Skeletal muscle cell (primary cell): ENCODE measurements at places on chromosomes 5 and 9.

DNA sequence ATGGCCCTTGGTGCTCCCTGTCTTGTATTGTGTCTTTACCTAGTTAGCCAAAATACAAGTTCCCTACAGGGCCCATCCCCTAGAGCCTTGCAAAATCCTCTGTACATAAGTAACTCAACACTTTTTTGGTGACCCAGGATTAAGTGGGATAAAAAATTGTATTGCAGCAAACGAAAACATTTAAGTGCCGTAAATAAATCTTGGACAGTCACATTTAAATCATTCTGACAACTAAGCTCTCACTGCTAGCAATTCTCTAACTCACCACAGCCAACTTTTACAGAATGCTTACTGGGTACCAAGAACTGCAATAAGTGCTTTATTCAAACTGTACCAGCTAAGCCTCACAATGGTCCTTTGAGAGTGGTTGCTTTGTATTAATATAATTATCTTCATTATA, 56.6 kb downstream of the GNAQ start:
- DNase-seq, result no peak

DNA sequence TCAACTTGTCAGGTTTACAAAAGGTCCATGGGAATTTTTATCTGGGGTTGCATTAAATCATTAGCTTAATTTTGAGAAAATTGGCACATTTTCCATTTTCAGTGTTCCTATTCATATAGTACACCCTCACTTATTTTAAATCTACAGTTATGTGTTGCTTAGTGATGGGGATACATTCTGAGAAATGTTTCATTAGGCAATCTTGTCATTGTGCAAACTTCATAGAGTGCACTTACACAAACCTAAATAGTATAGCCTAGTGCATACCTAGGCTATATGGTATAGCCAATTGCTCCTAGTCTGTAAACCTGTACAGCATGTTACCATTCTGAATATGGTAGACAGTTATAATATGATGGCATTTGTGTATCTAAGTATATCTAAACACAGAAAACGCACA, 19.8 kb upstream of the FAM151B start:
- no peak for DNase-seq

- DNase-seq, result no peak
Measured at GRCh38 chr5:168788107-168788506, 208.9 kb upstream of the PANK3 start.

- DNase-seq, result no peak
Measured at GRCh38 chr9:86322973-86323644, 31.1 kb downstream of the TUT7 start.

DNA sequence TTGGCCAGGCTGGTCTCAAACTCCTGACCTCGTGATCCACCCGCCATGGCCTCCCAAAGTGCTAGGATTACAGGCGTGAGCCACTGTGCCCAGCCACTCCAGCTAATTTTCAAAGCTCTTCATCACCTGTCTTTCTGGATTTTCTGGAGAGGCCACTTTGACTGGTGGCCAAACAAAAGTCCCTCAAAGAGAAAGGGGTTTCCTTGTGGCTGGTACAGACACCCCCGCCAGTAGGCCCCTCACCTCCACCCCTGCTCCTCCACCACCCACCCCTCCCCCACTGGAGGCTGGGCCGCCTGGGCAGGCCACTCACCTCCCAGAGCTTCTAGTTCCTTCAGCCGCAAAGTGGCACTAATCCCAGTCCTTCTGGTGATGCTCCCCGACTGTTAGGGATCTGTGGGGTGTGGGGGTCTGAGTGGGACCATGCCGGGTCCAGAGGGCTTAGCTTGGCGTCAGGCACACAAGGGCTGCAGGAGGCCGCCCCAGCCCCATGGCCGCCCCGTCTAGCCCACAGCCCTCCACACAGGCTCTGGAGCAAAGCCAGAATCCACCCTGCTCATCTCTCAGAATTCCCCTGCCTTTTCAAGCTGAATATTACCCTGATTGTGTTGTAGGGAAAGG, 182.0 kb upstream of the IER5L start:
- no peak for DNase-seq

- no peak for DNase-seq
Measured at GRCh38 chr5:80755626-80756025, 100.8 kb upstream of the DHFR start.

DNA sequence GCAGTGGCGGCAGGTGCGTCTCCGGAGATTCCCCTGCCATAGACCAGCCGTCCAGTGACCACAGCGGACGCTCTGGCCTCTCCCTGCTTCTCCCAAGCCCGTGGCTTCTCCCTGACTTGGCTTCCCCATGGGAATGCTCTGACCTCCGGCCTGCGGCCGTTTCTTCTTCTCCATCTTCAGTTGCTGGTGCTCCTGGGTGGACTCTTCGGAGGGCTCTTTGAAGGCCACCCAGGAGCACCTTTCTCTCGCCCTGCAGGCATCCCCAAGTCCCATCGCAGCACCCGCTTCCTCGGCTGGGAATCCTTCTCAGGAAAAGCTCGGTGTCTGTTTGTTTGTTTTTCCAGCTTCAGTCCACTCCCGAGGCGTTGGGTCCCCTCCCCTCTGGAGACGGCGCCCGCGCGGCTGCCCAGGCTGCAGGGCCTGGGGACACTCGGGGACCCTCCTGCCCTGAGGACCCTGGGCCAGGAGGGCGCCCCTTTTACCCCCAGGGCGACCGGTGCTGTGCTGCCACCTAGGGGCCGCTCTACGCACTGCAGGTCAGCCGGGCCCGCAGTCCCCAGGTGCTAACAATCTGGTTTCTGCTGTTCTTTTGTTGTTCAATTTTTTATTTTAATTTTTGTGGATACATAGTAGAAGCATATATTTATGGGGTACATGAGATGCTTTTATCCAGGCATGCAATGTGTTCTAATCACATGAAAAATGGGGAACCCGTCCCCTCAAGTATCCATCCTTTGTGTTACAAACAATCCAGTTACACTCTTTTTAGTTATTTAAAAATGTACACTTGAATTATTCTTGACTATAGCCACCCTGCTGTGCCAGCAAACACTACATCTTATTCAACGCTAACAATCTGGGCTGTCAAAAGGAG, 197.9 kb upstream of the ADAMTS16 start:
- DNase-seq, result no peak

DNA sequence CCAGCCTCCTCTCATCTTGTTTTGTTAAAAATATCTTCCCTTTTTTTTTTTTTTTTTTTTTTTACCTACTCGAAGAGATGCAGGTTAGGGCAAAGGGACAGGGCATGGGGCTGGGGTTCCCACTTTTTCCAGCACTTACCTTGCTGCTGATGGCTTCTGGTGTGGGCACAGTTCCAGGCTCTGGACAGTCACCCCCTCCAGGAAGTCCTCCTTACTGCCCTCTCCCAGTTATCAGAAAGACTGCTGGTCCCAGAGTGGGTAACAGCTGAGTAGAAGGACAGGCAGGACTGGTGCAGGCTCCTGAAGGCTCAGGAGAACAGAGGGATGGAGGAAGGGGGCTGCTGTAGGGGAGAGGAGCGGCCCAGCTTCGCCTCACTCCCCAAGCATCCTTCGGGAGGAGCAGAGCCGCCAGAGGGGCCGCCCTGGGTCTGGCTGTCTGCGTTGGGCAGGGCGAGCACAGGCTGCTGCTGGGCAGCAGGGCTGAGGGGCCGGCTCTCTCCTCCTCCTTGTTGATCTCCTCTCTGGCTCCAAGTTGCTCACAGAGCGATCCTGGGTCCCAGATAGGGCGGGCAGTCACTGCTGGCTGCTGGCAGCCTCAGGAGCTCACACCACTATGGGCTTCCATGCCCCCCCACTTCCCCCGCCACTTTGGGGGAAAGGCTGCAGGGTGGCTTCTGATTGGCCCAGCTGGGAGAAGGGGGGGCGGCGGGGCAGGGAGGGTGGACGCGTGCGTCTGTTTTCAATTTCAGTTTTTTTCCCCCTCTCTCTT, at the start of gene PDGFRB:
TSS of gene PDGFRB (minus strand) at position 588 of the 769 bp plus-strand sequence. CDS start 18,798 bp downstream, outside the sequence.
- peak; percentile 83 for DNase-seq

DNA sequence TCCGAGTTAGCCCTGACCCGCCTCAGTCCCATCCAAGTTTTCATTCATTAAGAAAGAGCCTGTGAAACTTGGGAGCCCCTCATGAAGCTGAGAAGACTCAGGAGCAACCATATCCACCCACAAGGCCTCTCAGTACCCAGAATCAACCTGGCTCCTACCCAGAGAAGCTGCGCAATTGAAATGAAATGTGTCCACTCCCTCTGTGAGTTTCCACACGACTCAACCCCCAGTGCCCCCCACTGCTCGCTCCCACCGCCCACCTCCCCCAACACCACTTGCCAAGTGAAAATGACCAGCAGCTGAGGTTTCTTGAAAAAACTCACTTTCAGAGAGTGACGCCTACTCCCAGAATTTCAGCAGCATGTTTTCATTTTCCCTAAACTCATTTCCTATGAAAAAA, 104.6 kb downstream of the CDK5RAP2 start:
- DNase-seq, result peak; percentile 77

- no peak for DNase-seq
Measured at GRCh38 chr5:178514851-178515418, 75.3 kb downstream of the COL23A1 start.

DNA sequence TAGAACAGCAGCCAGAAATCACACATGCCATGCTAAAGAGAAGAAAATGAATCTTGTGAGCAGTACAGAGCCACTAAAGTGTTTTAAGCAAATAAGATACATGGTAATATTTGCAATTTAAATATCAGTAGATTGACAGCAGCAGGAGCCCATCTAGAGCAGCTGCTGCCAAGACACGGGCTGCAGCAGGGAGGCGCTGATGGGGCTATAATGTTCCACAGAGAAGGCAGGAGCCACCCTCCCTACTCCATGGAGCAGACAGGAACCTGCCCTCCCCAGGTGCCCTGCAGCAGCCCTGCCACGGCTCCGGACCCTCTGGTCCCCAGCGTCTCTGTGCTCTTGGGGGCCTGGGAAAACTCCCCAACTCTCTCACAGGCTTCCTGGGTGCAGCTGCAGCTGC, 224.1 kb upstream of the ISL1 start:
- DNase-seq, result no peak

GRCh38 chr5:56900858-56901578, 8.4 kb upstream of the SETD9 start:
- DNase-seq, result no peak

DNA sequence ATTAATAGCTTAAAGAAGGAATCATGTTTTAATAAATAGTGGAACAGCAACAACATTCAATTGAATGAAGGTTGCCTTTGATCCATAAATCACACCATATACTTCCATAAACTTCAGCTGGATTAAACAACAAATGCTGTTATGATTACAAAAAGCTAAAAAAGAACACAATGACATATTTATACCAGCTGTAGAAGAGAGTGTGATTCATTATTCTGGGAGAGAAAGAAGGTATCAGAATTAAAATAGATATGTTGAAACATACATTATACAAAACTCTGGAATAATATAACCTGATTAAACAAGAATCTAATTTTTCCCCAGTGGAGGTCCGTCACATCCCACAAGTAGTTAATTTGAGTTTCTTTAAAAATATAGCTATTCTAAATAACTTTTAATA, 7.5 kb upstream of the RECK start:
- DNase-seq, result no peak

- DNase-seq, result no peak
Measured at GRCh38 chr5:102795526-102795925, 40.4 kb downstream of the PAM start.

GRCh38 chr5:45385321-45386058, 310.7 kb downstream of the HCN1 start:
- DNase-seq, result peak; percentile 78

GRCh38 chr5:180580681-180581080, 10.6 kb downstream of the SCGB3A1 start:
- no peak for DNase-seq

GRCh38 chr9:38311382-38312270, 80.9 kb upstream of the ALDH1B1 start:
- DNase-seq, result no peak

GRCh38 chr5:32083981-32084430, 90.1 kb downstream of the GOLPH3 start:
- DNase-seq, result no peak

GRCh38 chr5:170597109-170597751, 93.4 kb downstream of the KCNIP1 start:
- DNase-seq, result peak; percentile 43

GRCh38 chr9:36893911-36894310, 140.2 kb downstream of the PAX5 start:
- no peak for DNase-seq

DNA sequence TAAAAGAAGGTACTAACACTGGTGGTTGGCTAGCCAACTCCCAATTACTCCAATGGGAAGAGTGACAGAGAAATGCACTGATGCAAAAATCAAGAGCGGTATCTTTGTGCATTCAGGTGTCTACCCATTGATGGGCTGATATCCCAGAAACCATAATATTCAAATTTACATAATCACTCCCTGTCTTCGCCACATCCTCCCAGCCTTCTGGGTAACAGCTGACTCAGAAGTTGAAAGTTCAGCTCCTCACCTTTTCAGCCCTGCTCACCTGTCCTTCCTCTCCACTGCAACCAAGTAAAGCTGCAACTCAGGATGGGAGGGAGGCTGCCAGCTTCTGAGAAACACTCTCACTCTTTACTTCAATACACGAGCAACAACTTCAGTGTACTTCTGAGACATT, 6.9 kb downstream of the SUSD1 start:
- no peak for DNase-seq

DNA sequence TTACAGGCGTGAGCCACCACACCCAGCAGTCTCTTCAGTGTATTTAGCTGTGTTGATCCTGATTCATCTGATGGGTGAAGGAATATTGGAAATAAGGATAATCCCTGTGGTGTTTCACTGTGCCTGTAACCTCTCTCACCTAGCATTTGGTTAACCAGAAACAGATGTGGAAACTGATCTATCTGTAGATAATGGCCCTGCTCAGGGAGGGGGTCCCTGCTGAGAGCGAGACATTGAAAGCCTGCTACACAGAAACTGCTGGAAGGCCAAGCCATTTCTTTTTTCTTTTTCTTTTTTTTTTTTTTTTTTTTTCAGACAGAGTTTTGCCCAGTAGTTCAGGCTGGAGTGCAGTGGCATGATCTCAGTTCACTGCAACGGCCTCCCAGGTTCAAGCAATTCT, 28.4 kb downstream of the QRFP start:
- no peak for DNase-seq

- no peak for DNase-seq
Measured at GRCh38 chr5:88778736-88779135, 104.2 kb downstream of the MEF2C start.

- no peak for DNase-seq
Measured at GRCh38 chr5:157205708-157206107, 25.1 kb downstream of the ITK start.

DNA sequence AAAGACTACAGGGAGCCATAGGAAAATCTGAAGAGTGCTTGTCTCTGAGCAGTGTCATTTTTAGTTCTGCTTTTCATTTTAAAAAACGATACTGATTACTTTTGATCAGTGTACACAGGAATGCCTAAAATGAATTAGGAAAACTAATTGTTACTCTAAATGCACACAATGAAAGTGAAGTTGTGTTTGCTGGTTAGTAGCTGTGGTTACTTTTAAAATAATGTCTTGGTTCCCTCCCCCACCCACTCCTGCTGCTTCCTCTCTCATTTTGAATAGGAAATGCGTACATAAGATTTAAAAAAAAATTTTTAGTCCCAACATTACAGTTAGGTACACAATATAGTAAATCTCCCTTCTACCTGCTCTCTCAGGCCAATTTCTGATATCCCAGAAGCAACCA, 47.5 kb upstream of the PLPP1 start:
- DNase-seq, result no peak

- DNase-seq, result no peak
Measured at GRCh38 chr5:15959370-15960164, 220.0 kb downstream of the MARCHF11 start.
